Activated CD4-positive, alpha-beta T cell treated with anti-CD3 and anti-CD28 coated beads, Interleukin-2, amount 50 U/mL, for 1 hour (primary cell): ENCODE measurements at places on chromosomes 7 and 10.

DNA sequence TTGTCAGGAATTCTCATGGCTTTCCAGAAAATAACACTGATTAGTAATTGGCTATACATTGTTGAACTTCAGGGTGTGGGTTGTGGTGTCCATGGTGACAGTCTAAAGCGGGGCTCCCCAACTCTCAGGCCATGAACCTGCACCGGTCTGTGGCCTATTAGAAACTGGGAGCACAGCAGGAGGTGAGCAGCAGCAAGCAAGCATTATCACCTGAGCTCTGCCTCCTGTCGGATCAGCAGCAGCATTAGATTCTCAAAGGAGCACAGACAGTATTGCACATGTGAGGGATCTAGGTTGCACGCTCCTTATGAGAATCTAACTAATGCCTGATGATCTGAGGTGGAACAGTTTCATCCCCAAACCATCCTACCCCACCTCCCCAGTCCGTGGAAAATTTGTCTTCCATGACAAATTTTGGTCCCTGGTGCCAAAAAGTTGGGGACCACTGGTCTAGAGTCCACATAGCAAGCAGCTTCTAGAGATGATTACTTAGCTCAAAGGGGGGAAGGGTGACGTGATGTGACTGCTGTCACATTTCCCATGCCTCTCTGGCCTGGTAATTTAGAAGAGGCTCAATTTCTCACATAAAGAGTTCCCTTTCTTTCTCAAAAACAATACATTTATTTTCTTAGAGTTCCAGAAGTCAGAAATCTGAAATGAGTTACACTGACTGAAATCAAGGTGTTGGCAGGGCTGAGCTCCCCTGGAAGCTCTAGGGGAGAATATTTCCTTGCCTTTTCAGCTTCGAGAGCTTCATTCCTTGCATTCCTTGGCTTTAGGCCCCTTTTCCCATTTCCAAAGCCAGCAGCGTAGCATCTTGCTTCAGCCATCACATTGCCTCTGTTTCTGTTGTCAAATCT is 17.6 kb upstream of the FAM221A start:
- no peak for DNase-seq

GRCh38 chr7:154832557-154833138 is 170.3 kb downstream of the PAXIP1 start:
- no peak for DNase-seq

DNA sequence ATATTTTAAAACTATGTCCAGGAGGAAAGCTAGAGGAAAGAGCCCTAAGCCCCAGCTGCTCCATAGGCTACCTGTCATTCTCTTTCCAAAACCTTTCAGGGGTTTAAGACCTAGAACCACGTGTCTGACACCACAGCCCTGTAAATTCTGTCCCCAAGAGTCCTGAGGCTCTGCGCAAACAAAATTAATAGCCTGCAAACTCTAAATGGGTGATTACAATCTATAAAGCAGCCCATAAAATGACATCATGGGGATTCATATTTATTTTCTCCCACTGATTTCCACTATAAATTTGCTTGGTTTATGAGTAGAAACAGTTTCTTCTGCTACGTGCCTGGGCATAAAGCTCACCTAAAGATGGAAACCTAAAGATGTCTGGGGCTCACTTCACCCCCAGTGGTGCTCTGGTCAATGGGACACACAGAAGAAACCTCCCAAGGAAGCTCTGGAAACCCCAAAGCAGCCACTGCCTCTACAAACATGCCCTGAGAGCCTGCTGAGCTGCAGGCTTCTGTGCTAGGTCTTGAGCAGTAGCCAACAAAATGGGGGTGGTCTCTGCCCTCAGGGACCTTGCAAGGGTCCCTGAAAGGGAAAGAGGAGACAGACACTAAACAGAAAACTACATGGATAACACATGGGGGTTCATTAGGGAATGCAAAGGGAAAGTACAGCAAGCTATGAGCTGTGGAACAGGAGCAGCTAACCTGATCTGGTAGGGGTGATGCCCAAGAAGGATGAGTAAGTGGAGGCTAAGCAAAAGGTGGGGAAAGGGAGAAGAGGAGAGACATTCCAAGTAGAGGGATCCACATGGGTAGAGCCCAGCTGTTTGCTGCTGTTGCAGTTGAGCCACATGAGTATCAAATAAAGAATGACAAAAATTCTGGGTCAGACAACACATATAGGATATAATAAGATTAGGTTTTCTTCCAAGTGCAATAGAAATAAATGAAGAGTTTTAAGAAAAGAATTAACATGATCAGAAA is 331.7 kb downstream of the KCNMA1 start:
- no peak for DNase-seq

DNA sequence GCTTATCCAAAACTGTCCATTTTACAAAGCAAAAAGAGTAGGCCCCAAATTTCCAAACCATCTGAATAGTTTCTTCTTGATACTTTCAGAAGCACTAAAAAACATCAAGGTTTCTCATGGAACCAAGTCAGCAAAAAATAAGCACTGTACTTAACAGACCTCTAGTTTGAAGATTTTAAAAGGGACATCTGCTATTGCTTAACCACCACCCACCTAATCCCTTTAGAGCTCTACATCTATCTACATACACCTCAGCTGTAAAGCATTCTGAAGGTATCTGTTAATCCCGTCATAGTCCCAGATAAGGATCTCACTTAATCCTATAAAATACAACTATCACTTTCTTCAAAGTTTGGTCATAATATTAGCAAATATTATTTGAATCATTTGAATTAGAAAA is 72.3 kb downstream of the HIBADH start:
- no peak for DNase-seq

GRCh38 chr7:56033671-56034432 is 17.4 kb downstream of the PSPH start:
- DNase-seq = peak; percentile 65

- no peak for DNase-seq
Observed at GRCh38 chr10:96995851-96996250, 163.8 kb downstream of the LCOR start.

DNA sequence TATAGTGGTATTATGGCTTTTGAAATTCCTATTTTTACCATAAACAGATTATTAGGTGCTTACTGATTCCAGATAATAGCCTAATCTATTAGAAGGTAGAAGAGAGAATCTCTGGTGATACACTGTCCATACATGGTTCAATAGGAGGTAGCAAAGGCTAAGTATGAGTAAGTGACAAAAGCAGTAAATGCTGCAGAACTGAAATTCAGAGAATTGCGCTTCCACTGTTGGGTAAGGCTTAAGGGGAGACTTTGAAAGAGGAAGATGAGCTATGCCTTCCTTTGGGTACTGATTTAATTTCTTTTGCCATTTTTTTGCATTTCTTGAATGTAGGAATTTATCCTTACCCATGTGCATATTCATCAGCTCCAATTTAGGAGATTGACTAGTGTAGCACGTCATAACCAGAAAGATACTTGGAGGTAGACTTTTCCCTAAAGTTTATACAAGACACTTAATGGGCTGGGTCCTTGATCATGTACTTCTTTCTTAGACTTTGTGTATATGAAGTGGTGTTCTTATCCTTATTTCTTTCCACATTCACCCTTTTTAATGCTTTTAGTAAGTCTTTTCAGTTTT is 15.3 kb downstream of the MKLN1 start:
- DNase-seq = no peak
